ENCODE measurements at places on chromosomes 13 and 19. TPM values are rescaled to one million over a fixed set of nuclear protein-coding genes. Genes with fewer than 3 reads are reported as not detected.

The PSG3 gene
- not detected for total RNA-seq

GRCh38 chr13:42876887-42877545 lies 95.6 kb downstream of the FAM216B start:
- H3K36me3 ChIP-seq, result no peaks in the 10 kb centered on the region
- no peak for DNase-seq
- H3K27ac ChIP-seq, result peak overlapping the region; percentile 76

The ASF1B gene
- total RNA-seq, result 95.6 TPM

- H3K27me3 ChIP-seq, result no peaks in the 10 kb centered on the region
- H3K27ac ChIP-seq, result no peak overlapping the region
- no peaks in the 10 kb centered on the region for H3K4me1 ChIP-seq
Measured at GRCh38 chr19:16518483-16519229, 22.5 kb downstream of the C19orf44 start.

The SMIM24 gene
- total RNA-seq, result not detected

- no peaks in the 10 kb centered on the region for H3K27me3 ChIP-seq
- no peak overlapping the region for H3K27ac ChIP-seq
- H3K36me3 ChIP-seq, result no peaks in the 10 kb centered on the region
- no peaks in the 10 kb centered on the region for H3K4me1 ChIP-seq
Measured at GRCh38 chr13:80082396-80083080, 258.4 kb downstream of the SPRY2 start.

- peaks cover 5% of the 10 kb centered on the region for H3K4me1 ChIP-seq
- no peaks in the 10 kb centered on the region for H3K36me3 ChIP-seq
- peak overlapping the region; percentile 68 for H3K27ac ChIP-seq
- DNase-seq, result no peak
- peak overlapping the region; percentile 77 for H3K4me3 ChIP-seq
Measured at GRCh38 chr19:46861691-46862502, 1.1 kb downstream of the ARHGAP35 start.

- peaks cover 17% of the 10 kb centered on the region for H3K36me3 ChIP-seq
- H3K27me3 ChIP-seq, result no peaks in the 10 kb centered on the region
- peaks cover 6% of the 10 kb centered on the region for H3K4me1 ChIP-seq
- no peak overlapping the region for H3K4me3 ChIP-seq
- H3K27ac ChIP-seq, result no peak overlapping the region
Measured at GRCh38 chr19:41386442-41386841, 10.1 kb downstream of the TMEM91 start.

DNA sequence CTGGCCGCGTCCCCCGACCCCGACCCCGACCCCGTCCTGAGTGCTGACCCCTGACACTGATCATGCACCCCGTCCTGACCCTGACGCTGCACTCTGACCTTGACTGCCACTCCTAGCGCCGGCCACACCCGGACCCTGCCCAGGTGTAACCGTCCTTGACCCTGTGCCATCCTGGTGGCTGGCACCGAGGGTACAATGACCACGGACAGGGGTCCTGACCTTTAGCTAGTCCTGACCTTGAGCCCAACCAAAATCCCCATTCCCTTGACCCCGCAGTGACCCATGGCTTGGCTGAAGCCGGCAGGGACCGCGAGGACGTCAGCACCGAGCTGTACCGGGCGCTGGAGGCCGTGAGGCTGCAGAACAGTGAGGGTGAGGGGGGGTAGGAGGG lies 25.9 kb downstream of the CLEC4M start:
- no peaks in the 10 kb centered on the region for H3K4me1 ChIP-seq
- H3K27me3 ChIP-seq, result peaks cover 6% of the 10 kb centered on the region
- no peak overlapping the region for H3K27ac ChIP-seq
- H3K4me3 ChIP-seq, result no peak overlapping the region

The TBC1D17 gene
- total RNA-seq, result 20.9 TPM

The RPL18 gene
- total RNA-seq, result 2,548 TPM

The ZNF536 gene
- not detected for total RNA-seq
